Hematopoietic multipotent progenitor cell (in vitro differentiated cells): ENCODE measurements at places on chromosomes 3 and 15.

- DNase-seq, result no peak
These were observed 820 bp upstream of the HMCES start for GRCh38 chr3:129277829-129278271.

DNA sequence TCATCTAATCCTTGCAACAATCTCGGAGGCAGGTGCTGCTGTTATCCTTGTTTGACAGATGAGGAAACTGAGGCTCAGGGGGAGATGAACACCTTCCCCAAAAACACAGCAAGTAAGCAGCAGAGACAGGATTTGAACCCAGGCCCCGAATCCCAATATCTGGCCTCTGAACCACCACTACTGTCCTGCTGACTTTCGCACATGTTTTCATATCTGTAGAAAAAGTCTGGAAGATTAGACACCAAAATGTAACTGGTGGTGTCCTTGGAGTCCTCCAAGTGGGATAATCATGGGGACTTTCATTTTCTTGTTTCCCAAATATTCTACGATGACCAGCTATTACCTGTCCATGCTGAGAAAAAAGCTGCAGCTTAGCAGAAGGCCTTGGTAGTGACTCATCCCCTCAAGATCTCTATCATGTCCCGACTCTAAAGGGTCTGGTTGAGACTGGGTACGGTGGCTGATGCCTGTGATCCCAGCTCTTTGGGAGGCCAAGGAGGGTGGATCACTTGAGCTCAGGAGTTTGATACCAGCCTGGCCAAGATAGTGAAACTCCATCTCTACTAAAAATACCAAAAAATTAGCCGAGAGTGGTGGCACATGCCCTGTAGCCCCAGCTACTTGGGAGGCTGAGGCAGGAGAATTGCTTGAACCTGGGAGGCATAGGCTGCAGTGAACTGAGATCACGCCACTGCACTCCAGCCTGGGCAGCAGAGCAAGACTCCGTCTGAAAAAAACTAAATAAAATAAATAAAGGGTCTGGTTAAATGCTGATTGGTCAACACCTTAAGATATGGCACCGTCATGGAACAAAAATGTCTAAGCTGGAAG is 8.6 kb downstream of the IRAK2 start:
- no peak for DNase-seq

GRCh38 chr3:112629425-112629824 is 11.5 kb downstream of the CCDC80 start:
- peak; percentile 32 for DNase-seq

DNA sequence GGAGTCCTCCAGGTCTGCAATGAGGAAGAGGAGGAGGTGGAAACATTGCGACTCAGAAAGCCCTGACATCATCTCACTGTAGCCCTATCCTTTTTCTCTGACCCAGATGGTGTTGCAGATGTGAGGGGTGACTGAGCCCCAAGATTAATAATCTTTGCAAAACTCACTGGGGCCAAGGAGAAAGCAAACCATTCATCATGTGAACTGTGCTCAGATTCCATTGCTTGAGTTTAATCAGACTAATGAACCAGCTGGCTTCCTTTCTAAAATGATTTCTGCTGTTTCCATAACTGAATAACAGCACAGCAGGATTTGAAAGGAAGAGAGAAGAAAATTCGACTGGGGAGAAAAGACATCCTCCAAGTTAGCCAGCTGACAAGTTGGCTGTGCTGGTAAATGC is 13.4 kb upstream of the DGKG start:
- DNase-seq, result no peak

DNA sequence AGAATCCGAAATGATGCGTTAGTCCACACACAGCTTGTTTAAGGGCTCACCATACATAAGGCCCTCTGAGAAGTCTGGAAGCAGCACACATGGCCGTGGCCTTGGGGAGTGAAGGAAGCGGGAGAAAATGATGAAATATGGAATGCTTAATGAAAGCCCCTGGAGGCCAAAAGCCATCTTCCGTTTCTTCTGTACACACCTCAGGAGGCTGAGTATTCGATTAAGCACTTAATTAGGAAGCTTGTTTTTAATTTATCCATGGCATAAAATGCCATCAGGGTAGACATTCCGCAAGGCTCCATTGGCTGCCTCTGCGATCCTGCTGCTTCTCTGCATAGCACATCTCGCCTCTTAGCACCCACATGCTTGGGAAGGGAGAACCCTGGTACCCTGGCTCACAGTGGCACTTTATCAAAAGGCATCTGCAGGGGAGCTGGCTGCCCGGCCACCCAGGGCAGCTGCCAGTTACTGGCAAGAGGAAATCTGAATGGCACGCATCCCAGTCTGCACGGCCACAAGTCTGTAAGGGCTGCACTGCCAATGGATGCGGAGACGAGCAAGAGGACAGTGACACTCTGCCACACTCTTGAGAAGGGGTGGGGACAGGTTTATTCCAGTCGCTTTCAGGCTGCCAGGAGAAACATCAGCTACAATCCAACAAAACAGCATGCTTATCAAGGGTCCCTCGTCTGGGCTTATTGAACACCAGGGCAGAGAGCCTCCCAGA is 356.2 kb downstream of the OCA2 start:
- DNase-seq, result no peak

DNA sequence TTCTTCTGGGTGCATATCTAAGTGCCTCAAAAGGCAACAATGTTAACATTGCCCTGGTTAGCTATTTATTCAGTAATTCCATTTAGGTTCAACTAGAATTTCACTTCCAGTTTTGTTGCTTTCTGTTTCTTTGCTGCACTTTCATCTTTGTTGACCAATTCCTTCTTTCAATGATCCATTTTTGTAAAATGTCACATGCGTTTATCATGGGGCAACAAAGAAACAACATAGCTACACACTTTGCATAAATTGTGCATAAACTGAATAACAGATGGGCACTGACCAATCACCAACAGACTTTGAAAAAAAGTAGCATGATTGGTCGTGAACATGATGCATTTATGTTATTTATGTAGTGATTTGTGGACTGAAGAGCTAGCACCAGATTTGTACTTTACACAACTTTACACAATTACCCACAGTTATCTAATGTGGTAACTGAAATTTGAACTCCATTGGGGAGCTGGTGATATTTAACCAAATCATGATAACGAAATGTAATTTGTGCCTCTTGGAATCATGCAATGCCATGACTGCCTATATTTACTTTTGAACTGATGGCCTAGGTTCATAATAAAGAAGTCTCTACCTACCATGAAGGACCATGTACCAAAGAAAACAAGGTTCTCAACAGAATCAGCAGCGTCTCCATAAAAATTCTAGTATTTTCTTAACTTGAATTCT is 7.1 kb upstream of the CPOX start:
- DNase-seq, result no peak

DNA sequence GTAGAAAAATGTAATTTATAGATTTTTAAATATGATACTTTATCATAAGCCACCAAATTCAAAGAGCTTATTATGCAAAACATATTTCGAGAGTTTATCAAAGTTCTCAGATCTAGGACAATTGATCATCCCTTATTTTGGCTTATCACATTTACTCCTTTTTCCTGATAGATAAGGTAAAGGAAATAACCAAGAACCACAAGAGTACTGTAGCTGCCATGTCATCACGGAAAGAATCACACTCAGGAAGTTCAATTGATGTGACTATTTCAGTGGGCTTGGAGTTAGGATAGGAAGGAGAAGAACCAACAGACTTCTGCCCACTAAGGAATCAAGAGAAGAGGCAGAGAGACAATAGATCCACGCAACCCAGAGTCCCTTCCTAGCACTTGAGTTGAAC is 142.7 kb upstream of the TMCO5A start:
- DNase-seq, result no peak

DNA sequence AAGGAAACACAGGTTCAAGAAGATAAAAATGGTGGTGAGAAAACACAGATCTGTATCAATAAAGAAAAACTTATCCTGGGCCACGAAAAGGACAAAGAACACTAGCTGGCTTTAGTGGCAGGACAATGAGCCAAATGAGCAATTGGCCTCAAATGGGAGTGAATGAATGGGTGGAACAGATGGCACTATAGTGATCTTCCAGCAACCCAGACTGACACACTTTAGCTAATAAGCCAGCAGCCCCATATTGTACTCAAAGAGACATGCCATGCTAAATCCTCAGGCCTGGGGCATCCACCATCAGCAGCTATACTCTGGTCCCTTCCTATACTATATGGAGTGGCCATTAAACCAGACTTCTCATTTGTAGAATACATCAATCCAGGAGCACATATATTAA is 60.0 kb upstream of the GADL1 start:
- no peak for DNase-seq

DNA sequence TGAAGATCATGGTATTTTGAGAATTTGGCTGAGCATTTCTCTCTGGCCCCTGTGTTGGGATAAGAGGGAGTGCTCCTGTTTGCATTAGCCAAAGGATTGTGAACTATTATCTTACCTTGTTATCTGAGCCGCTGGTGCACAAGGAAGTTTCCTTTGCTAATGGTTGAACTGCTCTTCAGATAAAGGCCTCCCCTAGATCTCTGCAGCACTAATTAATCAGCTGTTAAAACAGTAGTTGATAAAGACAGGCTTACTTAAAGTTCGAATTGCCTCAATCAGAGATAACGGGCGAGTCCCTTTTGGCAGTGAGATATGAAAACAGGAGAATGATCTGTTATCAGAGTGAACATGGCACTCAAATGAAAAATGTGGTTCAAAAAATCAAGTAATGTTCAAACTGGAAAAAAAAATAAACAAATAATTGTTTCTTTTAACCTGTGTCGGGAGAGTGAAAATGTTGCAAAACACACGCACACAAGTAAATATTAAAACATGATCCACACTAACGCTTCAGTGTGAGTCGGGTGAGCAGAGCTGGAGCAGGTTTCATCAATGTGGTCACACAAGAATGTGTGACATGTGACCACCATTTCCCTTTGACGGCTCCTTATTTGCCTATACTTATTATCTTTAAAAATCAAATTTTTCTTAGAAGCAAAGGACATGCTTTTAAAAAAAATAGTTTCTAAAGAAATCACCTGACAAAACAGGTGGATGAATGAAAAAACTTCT is 469.1 kb downstream of the SOX2 start:
- no peak for DNase-seq
